ENCODE measurements at places on chromosomes 1 and 21.

DNA sequence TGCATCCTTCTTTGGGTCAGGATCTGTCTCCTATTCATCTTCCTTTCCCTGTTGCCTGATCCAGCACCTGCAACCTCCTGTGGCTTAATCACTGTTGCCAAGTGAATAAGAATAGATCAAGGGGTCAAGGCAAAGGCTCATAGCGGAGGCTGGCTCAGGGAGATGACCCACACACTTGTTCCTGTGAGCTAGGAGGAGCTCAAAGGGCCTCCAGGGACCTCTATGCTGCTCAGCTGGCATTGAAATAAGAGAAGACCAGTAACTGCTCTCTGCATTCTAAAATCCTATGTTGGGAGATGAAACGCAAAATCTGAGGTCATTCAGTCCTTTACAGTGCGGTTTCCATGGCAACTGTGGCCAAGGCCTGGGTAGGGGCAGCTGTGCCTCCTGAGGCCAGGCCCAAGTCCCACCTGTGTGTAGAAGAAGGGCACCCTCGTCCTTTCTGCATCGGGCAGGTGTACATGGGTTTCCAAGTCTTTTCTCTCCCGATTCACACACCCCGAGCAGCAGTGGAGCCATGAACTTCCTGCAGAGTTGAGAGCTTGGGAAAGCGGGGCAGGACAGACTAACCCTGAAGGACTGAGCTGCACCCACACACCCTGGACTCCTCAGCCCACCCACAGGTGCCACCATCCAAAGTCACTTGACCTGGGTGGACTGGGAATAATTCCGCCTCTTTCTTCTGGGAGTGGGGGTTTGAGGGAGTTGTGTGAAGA lies 27.8 kb upstream of the STUM start:
- DNase-seq, result no peak

DNA sequence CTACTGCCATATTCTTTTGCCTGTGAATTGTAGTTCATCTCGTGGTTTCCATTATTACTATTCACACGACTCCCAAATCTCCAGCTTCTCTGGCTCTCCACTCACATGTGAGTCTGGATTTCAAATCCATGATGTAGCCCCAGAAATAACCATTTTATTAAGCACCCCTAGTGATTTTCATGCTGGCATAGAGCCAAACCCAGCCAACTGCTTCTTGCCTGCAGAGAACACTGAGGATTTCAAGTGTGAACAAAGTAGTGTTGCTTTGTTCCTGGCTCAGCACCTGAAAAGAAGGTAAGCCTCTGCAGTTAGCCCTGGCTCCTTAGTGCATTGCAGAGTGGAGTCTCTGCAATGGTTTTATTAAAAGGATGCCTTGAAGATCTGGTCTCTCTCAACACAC lies 25.9 kb downstream of the UTP25 start:
- no peak for DNase-seq

DNA sequence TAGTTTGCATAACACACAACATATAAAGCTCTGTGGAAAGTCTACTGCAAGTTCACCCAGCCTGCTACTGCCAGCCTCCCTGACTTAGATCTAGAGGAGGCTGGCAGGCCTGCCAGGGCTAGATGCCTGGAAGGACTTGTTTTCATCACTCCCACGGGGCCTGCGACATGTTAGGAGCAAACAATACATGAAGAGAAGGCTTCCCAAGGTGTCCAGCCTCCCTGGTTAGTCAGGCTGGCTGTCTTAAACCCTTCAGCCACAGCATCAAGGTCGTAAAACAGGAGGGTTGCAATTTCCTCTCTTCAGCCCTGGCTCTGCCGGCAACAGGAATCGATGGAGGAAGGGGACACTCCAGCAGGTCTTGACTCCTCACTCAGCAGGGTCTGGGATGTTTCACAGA lies 104.5 kb downstream of the NGF start:
- DNase-seq, result no peak

- DNase-seq, result no peak
Measured at GRCh38 chr1:248852481-248853405, 6.1 kb downstream of the ZNF692 start.

GRCh38 chr1:34885405-34886247 lies 26.1 kb upstream of the SMIM12 start:
- DNase-seq, result peak; percentile 80

DNA sequence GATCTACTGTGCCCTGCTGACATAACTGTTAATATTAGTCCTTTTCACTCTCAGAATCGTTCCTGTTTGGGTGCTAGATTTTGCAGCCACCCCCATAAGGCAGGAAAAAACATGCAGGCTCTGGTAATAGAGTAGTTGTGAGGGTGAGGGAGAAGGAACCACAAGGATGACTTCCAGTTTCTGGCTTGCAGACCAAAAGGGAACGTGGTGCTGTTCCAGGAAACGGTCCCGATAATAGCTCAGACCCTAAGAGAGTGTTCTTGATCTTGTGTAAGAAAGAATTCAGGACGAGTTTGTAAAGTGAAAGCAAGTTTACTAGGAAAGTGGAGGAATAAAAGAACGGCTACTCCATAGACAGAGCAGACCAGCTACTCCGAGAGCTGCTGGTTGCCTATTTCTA lies 50.7 kb upstream of the RHOU start:
- DNase-seq, result no peak

DNA sequence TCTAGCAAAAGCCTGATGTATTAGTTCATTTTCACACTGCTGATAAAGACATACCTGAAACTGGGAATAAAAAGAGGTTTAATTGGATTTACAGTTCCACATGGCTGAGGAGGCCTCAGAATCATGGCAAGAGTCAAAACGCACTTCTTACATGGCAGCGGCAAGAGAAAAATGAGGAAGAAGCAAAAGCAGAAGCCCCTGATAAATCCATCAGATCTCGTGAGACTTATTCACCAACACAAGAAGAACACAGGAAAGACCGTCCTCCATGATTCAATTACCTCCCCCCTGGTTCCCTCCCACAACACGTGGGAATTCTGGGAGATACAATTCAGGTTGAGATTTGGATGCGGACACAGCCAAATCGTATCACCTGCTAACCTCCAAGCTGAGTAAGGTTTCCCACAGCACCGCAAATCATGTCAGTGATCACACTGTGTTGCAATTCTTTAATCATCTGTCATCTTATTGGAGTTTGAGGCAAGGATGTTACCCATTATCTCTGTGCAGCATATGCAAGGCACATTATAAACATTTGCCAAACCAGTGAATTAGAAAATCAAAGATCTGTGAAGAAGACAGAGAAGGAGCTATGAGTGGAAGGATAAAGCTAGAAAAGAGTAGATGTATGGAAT lies 128.5 kb downstream of the ZNF281 start:
- no peak for DNase-seq

- no peak for DNase-seq
Measured at GRCh38 chr1:96633695-96634094, 87.9 kb upstream of the PTBP2 start.

DNA sequence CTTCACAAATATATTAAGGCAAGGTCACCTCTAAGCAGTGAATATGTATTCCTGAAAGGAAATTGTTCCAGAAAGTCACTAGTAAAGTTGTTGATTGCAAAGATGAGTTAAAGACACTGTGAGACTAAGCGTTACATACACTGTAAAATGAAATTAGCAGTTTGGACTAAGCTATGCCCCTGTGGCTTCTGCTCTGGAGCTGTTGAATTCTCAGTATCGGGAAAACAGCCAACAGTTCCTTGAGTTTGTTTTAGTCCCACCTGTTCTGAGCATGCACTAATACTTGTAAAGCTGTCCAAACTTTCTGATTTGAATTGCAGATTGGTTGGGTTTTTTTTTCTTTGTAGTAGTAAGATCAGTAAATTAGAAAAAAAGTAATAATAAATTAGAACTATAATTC lies 21.0 kb downstream of the ANGPTL1 start:
- no peak for DNase-seq

DNA sequence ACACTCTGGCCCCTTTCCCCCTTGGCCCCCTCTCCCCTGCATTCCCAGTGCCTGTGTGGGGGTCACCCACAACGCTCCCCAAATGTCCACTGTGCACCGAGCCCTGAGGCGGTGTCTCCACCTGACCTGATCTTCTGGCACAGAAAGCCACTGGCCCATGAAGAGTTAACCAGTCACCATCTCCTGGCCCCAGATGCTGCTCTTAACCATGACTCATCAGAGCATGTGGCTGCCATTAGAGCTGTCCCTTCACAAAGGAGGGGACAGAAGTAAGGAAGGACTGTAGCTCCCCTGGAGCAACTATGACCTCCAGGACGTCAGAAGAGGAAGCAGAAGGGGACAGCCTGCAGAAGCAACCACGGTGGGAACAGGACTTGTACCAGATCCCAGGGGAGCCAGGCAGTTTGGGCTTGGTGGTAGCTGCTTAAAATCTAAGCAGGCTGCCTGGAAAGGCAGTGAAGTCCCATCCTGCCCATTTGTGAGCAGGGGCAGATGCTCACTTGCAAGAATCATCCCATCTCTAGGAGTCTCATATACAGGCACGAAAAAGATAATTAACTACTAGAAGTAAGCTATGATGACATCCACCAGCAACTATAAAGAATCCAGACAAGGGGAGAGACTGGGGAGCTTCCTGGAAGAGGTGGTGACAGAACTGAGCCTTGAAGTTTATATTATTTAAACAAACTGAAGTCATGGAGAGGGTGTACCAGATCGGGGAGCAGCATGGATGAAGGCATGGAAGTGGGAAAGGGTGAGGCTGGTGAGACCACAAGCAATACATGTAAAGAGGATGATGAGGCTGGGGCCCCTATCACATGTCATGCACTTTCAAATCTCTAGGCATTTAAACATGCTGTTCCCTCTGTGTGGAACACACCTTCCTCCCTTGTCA lies 1.1 kb upstream of the TTC39A start:
- DNase-seq, result peak; percentile 23

DNA sequence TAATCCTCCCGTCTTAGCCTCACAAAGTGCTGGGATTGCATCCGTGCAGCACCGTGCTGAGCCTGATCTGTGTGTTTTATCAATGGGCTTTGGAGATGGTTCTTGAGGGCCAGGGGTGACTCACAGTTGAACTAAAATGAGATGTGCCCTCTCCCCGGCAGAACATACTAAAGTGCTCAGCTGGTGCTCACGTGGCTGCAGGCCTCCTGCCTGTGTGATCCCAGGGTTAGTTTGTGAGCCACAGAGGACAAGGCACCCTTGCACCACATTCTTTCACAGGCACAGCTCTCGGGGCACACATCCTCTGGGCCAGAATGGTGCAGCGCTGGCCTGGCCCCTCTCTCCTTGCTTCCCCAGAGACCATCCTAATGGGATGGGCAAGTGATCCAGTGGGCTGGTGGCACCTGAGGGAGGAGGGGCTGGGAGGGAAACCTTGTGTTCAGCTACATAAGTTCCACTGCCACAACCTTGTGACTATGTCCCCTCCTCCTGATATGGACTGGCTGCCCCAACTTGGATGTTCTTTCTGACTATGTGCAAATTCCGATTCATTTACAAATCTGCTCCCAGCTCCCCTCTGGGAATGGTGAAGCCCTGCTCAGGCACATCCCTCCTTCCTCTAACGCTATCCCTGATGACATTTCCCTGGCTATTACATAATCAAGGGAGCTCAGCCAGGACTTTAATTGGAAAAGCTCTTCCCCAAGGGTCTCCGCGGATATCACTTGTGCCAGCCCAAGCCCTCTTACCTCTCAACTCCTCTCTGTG lies 197.0 kb upstream of the EDN2 start:
- no peak for DNase-seq

- no peak for DNase-seq
Measured at GRCh38 chr1:55466373-55466772, 251.2 kb upstream of the USP24 start.

DNA sequence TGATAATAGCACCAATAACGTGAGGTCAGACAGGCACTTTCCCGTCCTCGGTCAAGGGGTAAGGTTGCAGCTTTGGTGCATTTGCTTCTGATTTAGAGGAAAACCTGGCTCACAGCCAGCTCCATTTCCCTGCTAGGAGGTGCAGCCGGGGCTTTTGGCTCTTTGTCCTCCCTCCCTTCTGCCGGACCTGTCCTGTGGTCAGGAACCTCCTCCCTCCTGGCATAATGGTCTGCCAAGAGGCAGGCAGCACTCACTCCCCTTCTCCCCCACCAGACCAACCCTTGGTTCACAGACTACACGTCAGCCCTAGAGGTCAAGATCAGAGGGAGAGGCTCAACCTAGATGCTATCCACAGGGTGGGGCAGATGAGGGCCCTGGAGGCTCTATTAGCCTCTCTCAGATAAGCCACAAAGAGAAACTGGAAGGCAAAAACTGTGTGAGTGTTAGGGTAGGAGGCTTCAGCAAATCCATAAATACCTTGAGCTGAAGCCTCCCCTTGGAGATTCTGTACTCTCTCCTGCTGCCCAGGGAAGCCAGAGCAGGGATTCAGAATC lies 64.8 kb downstream of the PLXNA2 start:
- no peak for DNase-seq

DNA sequence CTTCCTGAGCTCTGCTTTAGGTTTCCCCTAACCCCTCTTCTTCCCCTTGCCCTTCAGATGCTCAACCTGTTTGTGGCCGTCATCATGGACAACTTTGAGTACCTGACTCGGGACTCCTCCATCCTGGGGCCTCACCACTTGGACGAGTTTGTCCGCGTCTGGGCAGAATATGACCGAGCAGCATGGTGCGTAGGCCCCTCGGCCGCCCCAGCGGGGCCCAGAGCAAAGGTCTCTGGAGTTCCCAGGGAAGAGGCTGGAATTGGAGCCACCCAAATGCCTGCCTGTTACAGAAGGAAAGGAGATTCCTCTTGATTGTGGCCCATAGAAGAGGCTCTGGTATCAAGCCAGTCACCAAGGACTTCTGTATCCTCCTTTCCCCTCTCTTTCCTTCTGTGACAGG lies 285.5 kb downstream of the ZNF648 start:
- DNase-seq, result no peak
